ENCODE measurements at places on chromosomes 4 and X. TPM values are rescaled to one million over a fixed set of nuclear protein-coding genes. Genes with fewer than 3 reads are reported as not detected.

- DNase-seq = no peak
These were observed 105.7 kb upstream of the PDLIM3 start for GRCh38 chr4:185640811-185641675.

- no peak for DNase-seq
These were observed 73.2 kb upstream of the EFNB1 start for GRCh38 chrX:68755616-68756125.

DNA sequence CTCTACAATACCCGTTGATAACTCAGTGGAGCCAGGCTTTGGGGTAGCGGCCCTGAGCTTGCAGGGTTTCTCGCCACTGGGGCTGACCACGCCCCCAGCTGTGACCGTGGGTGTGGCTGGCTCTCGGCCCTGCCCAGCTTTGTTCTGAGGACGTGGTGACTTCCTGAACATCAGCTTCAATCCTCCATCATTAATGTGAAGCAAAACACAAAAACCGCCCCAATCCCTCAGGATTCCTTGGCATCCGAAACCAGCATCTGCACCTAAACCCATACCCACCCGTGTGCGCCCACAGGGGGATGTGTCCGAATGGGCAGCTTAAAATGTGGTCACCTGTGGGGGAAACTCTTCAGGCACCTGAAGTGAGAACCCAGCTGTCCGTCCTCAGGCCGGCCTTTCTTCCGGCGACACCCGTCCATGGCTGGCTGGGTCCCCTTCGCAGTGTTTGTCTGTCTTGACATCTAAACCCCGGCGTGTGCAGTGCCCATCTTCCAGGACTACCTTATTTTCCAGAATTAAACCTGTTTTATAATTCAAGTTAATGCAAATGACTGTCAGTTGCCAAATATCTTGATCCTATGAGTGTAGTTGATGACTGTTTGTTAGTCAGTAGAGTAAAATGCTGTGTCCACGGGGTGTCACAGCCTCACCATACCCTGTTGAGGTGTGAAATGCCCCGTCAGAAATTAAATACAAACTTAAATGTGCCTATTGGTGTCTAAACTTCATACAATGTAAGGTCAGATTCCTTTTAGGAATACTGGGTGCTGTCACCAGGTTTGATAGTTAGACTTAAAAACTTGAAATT, 27.3 kb downstream of the NELFA start:
- peak; percentile 46 for DNase-seq

GRCh38 chr4:113741956-113742355, 19.6 kb downstream of the CAMK2D start:
- DNase-seq = no peak

DNA sequence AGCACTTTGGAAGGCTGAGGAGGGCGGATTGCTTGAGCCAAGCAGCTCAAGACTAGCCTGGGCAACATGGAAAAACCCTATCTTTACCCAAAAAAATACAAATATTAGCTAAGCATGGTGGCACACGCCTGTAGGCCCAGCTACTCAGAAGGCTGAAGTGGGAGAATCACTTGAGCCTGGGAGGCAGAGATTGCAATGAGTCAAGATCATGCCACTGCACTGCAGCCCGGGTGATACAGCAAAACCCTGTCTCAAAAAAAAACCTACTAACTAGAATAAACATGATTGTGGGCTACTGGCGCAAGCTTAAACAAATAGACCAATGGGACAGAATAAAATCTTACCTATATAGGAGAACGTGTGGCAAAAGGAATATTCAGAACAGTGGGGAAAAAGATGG, 7.3 kb downstream of the CDKL2 start:
- DNase-seq = no peak

GRCh38 chrX:130080791-130081367, 29.4 kb downstream of the ELF4 start:
- DNase-seq = no peak

DNA sequence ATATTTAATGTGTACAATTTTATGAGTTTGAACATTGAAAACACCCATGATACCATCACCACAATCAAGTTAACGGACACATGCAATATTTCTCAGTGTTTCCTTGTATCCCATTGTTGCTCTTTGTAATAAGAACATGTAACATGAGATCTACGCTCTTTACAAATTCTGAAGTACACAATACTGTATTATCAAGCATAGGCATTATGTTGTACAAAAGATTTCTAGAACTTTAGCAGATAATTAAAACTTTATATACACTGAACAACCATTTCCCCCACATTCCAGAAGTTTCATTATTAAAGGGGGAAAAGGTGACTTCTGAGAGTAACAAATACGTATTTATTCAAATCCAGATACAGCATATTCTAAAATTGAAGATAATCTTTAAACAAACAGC, 114.5 kb downstream of the SLC10A7 start:
- DNase-seq = no peak

GRCh38 chr4:87399148-87399547, 8.2 kb upstream of the HSD17B11 start:
- no peak for DNase-seq

Gene DRP2
- total RNA-seq = 1.5 TPM

Data from vagina (tissue), 2 donors.